ENCODE measurements at places on chromosomes 2 and 18.

- no peak for DNase-seq
Measured at GRCh38 chr2:16630463-16630862, 35.2 kb downstream of the CYRIA start.

- DNase-seq, result no peak
Measured at GRCh38 chr2:184556639-184557038, 41.7 kb upstream of the ZNF804A start.

- no peak for DNase-seq
Measured at GRCh38 chr2:225192869-225193268, 150.6 kb upstream of the DOCK10 start.

DNA sequence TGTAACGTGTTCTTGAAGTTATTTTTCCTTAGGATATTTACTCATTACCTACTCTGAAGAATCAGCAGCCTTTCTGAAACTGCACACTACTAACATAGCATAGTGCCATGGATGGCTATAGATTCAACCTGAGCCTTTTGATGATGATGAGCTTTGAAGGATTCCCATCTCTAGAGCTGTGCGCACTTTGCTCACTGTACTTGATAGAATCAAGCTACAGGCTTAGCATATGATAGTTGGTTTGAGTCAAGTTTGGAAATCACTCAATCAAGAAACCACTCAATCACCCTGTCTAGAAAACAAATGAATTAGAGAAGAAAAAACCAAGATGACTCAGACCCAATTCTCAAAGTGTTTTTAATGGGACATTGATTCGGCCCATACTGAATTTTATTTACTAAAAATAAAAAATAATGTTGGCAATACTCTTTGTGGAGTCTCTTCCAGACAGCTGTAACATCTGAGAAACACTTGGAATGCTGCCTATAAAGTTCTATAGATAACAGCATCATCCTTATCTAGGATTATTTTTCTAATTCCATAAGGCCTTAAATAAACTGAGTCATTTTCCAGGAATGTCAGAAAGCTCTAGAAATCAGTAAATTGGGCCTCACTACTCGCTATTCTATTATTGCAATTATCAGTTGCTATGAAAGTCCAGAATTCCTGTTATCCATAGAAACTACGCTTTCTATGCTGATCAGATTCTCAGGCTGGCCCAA lies 259.0 kb upstream of the ERBB4 start:
- no peak for DNase-seq

DNA sequence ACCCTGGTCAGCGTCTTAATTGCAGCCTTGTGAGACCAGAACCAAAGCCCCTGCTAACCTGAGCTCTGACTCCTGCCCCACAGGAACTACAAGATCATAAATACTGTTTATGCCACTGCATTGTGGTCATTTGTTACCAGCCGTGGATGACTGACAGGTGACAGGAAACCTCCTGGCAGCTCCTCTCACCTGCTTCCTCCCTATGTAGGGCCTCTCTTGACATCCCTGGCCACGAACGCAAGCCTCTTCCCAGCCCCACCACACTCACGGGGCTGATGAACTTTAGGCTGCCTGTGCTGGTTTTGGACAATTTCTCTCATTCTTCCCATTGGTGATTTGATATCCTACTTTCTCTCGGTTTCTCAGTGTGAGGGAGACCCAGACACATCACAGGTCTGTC lies 357.2 kb upstream of the MYT1L start:
- DNase-seq, result no peak

GRCh38 chr2:24984912-24985311 lies 13.2 kb upstream of the DNAJC27 start:
- no peak for DNase-seq

DNA sequence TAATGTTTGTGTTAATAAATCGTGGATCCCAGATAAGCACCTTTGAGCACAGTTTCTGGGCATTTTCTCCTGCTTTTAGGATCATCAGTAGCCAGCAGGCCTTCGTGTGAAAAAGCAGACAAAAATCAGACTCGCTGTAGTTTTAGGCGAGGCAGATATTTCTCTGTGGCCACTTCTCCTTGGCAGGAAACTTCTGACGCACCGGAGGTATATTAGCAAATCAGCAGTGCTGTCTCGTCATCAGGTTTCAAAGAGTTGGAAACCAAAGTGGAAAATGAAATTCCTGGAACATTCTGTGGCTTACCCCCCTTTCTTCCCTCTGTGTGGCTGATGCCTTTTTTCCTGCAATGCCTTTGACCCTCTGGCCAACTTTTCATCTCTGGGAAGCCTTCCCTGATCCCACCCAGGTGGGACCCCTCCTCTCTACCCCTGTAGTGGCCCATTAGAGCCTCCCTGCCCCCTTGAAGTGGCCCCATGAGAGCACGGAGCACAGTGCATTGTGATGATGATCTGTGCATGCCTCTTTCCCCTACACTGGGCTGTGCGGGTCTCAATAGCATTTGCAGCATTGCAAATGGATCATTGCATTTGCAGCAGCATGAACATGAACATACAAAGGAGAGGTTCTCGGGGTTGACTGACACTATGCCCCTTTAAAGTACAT lies 93.3 kb downstream of the RNF144A start:
- DNase-seq, result no peak

DNA sequence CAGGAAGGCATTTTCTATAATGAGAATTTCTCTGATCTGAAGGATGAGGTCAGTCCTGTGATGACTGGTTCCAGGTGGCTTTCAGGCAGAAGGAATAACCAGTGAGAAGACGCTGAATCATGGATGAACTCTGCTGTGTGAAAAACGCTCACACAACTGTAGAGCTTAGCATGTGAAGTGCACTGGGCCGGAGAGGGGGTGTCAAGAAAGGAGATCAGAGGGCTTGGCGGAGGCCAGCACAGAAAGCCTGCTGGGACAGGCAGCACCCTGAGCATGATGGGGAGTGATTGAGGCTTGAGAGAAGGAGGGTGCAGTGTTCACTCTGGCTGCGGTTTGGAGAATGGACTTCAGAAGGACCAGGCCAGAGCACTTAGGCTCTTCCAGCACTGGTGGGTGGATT lies 236.5 kb downstream of the TPGS2 start:
- DNase-seq, result no peak

- no peak for DNase-seq
Measured at GRCh38 chr2:43031471-43032212, 194.8 kb downstream of the ZFP36L2 start.

DNA sequence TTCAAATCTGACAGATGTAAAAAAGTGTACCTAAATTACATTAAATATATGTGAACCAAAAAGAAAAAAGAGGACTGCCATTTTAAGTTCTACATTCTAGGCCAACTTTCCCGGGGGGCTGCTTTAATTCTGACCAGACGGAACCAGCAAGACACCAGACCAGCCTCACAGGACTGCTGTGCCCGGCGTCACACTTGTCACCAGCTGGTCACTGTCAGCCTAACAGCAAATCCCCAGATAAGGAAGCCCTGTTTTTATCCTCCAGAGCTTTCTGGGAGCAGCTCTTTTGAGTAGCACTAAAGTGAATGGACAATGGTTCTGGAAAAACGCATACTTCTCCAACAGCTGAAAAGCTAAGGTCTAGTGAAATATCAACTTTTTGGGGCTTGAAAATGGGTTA lies 35.6 kb downstream of the CYB5A start:
- DNase-seq, result no peak

DNA sequence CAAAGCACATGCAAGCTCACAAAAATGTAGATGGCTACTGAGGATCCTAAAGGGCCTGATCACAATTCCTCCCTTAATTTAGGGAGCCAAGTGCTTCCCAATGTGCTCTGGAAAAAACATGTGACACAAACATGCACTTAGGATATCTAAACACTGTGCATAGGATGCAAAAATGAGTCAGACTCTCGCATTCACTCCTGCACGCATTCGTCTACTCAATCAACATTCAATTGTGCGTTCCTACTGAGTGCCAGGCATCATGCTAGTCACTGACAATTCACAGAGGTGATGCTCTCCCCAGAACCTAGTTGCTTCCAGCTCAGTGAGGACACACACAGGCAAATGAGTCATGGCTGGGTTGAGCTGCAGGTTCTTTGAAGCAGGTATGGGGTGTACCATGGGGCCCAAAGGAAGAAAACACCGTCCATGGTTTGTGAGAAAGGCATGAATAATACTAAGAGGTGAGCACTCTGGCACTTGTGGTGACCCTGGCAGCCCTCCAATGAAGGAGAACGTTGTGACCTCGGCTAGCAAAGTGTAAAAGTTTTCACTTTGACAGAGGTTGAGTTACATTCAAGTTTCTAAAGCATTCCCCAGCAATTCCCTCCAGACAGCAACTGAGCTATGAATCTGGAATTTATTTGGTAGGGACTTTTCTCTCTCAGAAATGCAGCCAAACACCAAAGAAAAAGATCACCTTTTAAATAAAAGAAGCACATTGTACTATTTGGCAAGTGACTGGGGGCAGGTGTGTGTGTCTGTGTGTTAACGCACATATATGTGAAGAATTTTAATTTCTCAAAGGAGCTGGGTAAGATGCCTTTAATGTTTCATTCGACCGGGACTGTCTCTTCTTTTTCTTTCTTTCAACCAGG lies 173.3 kb downstream of the ALPK2 start:
- no peak for DNase-seq

DNA sequence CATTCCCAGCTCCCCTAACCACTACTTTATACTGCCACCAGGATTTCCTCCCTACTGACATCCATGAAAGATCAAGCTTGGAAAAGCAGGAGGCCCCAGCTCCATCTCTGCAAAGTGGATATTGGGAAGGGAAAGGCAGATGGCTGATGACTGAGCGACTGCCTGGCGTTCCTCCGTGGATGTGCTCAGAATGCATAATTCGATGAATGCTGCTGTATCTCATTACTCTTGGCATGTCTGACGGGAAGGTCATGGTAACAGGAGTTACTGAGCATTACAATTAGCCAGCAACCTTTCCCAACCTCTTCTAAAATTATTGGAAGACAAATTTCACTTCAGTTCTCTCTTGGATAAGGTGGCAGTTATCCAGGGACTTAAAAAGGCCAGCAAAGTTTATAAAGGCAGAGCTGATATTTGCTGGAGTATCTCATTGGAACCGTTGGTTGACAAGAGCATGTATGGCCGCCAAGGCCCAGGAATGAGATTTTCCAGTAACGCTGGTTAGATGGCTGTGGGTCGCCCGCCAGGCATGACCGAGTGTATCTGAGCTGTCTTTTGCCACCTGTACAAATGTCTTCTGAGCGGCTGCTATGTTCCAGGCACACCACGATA lies 34.5 kb downstream of the KCNE4 start:
- no peak for DNase-seq

DNA sequence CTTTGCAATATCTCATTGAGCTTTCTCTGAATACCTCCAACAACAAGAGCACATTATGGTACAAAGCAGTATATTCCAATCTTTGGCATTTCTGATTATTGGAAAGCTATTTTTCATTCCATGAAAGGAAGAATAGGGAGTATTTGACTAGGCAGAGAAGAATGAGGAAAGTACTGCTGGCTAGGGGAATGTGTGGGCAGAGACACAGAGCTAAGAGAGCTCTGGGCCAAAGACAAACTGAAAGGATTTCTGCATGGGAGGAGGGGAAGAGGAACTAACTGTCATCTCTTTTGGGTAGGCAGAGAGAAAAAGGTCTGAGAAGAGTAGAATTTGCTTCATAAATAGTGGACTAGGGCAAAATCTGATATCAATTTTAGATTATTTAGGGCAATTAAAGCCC lies 150.8 kb downstream of the CCDC85A start:
- DNase-seq, result no peak

GRCh38 chr18:44716697-44717163 lies 36.0 kb downstream of the SETBP1 start:
- no peak for DNase-seq

DNA sequence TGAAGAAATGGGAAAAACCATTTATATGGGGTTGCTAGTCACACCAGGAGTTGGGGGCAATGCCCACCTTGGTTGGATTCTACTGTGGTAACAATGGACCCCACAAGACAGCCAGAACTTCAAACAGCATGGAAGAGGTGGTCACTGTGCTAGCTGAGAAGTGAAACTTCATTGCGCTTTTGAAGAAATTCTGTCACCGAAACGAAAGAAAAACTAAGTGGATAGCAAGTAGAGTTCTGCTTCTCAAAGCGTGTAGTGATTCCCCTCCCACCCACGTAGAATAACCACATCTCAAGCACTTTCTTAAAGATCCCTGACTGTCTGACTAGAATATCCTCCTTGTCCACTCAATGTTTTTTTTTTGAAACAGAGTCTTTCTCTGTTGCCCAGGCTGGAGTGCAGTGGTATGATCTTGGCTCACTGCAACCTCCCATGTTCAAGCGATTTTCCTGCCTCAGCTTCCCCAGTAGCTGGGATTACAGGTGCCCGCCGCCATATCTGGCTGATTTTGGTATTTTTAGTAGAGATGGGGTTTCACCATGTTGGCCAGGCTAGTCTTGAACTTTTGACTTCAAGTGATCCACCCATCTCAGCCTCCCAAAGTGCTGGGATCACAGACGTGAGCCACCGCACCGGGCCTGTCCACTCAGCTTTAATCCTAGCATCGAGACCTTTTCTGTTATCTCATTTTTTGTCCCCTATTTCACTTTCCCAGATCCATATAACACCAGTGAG lies 30.1 kb upstream of the CCL20 start:
- DNase-seq, result no peak

DNA sequence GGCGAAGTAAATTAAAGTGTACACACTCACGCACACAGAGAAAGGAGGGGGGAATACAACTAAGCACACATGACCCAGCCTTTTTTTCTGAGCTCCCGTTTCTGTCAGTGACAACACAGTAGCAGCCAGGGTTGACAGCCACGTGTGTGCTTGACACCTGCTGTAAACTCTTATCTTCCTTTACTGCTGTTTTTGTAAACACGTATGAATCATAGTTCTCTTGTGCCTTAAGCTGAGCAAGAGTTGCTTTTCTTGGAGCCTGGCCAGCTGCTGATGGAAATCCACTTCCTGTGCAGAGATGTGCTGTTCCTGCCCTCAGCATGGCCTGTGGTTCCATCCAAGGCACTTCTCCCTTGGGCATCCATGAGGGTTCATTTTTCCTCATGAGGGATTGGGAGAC lies 561.9 kb downstream of the GALR1 start:
- no peak for DNase-seq

DNA sequence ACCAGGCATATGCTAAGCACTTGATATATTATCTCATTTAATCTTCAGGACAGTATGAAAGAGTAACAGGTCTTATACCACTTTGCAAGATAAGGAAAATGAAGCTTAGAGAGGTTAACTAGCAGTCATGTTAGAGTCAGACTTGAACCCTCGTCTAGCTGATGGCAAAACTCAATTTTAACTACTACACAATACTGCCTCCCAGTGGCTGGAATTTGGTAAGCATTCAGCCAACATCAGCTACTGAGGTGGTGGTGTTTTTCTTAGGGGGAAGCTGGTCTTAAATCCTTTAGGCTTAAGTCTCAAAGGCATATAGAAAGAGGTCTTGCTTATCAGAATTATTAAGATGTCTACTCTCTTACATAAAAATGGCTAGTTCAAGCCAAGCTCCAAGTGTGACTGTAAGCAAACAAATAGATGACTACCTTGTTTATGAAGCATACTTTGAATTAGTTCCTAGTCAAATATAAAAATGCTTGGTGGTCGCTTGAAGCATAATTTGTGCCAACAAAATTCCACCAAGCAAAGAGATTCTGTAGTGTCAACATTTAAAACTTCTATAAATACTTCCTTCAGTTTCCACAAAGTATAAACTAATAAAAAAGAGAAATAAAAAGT lies 325.4 kb upstream of the FIGN start:
- no peak for DNase-seq

Data from stimulated activated CD8-positive, alpha-beta memory T cell treated with anti-CD3 and anti-CD28 coated beads, Interleukin-15, amount 100 ng/mL, for 24 hours (primary cell).